Activated naive CD4-positive, alpha-beta T cell treated with anti-CD3 and anti-CD28 coated beads for 36 hours (primary cell): ENCODE measurements at places on chromosomes 11 and 22.

DNA sequence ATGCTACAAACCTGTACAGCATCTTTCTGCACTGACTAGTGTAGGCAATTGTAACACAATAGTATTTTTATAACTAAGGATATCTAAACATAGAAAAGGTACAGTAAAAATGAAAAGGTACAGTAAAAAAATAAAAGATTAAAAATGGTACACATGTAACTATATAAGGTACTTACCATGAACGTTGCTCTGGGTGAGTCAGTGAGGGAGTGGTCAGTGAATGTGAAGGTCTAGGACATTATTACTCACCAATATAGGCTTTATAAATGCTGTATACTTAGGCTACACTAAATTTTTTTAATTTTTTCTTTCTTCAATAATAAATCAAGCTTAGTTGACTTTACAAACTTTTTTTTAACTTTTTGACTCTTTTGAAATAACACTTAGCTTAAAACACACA lies 59.9 kb downstream of the EIF3M start:
- DNase-seq, result no peak

GRCh38 chr11:12182302-12182675 lies 71.9 kb downstream of the MICAL2 start:
- no peak for DNase-seq

DNA sequence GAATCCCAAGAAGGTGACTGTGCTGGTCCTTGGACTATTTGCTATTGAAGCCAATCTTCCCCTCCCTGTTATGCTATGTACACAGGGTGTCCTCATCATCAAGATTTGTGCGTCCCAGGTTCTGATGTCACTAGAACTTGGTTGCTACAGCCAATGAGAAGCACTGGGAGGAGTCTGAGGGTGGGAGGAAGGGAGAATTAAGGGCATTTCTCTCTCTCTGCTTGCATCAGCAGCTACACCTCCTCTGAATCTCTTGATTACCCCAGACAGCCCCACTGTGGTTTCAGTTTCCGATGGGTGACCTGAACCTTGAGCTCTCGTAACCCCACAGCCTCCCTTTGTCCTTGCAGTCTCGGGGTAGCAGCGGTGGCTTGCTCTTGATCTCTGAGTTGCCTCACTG lies 212.4 kb upstream of the SESN3 start:
- DNase-seq, result peak; percentile 30

DNA sequence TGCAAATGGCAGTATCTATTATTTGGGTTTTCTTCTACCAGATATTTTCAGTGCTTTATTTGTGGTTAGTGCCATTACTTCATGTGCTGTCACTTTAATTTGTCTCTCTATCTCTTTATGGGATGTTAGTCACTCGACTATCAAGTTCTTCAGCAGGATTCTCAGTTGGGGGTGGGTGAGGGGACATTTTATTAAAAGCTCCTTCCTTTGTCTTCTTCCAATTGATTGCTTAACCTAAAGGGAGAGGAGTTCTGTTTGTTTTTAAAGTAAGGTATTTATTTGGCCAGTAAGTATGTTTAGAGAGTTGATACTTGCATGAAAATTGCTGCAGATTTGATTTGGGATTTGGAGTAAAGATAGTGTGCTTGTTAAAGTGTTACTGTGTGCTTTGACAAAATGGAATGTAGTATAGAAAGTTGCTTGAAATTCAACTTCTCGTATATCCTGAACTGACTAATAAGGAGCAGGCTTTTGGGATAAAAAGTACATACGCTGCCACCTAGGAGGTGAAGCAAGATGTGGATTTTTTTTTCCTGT lies 10.3 kb downstream of the YAP1 start:
- no peak for DNase-seq

DNA sequence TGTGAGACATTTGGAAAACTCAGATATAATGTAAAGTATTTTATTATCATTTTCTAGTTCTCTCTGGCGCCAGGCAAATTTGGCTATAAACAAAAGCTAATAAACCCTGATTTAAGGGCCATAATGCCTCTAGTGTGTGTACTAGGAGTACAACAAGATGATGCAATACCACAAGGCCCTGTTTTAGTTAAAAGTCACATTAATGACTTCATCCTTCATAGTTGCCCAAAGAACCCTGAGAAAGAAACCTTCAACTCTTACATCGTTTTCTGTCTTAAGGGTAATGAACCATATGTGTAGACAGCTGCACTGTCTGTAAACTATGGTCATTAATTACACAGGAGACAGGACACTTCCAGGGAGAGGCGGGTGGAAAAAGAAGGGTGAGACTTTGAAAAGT lies 538.4 kb downstream of the FAM181B start:
- no peak for DNase-seq

DNA sequence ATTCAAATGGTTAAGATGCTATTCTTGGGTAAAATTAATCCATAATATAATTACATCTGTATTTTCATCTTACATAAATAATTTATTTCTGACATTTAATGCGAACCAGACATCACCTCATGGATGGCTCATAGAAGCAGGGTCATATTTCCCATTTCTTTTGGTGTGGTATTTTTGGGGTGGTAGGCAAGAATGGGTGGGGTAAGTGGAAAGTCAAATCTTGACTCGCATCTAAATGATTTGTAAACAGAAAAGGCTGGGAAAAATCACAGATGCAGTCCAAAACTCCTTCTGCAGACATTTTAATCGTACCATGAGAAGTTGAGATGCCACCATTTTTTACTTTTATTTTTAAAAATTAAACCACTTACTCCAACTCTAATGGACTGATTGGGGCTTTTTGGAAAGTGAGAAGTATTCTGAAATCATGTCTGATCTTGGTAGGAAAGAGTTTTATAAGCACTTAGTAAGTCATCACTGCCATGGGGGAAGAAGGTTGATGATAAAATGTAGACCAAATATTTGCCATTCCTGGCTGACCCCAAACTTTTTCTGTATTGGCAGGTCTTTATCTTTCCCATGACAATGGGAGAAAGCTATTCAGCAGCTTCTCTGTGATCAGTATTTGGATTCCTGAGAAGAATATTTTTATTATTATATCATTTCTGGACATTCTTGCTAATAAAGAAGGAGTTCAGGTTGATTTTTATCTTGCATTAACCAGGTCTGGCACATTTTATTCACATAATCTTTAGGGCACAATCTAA lies 47.2 kb upstream of the BLID start:
- DNase-seq, result no peak

DNA sequence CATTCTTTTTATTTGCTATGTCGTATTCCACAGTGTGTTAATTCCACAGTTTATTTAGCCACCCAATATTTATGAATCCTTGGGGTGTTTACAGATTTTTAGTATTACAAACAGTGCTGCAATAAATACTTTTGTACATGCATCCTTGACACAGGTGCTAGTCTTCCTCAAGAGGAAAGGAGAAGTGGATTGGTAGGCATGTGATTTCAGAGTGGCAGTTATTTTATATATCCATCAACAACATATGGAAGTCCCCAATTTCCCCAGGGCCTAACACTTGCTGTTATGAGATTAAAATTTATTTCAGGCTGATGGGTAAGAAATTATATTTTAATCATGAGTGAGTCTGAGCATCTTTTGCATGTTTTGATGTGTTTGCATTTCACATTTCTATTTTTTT lies 17.9 kb downstream of the TRIM44 start:
- no peak for DNase-seq

DNA sequence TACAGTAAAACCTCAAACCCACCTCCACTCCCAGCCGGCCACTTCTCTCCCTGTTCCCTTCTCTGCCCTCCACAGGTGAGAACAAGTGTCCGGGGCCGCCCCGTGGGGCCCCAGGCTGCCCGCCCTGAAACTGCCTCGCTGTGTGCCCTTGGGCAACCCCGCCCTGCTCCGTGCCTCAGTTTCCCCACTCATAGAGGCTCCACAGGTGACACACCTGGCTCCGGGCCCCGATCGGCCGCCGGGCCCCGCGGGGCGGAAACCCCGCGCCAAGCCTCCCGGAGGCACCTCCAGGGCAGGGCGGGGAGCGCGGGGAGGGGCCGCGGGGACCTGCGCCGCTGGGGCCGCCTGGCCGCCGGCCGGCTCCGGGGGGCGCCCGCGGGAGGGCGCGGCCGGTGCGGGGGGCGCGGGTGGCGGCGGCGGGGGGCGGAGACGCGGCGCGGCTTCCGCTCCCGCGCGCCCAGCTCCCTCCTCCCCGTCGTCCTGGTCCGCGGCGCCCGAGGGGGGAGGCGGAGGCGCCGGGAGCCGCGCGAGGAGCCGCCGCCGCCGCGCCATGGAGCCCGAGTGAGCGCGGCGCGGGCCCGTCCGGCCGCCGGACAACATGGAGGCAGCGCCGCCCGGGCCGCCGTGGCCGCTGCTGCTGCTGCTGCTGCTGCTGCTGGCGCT lies at the start of gene LRP5:
Gene LRP5 (plus strand): TSS at position 475 of the 663 bp plus-strand sequence. CDS start 124 bp downstream, at position 599.
- DNase-seq, result no peak

DNA sequence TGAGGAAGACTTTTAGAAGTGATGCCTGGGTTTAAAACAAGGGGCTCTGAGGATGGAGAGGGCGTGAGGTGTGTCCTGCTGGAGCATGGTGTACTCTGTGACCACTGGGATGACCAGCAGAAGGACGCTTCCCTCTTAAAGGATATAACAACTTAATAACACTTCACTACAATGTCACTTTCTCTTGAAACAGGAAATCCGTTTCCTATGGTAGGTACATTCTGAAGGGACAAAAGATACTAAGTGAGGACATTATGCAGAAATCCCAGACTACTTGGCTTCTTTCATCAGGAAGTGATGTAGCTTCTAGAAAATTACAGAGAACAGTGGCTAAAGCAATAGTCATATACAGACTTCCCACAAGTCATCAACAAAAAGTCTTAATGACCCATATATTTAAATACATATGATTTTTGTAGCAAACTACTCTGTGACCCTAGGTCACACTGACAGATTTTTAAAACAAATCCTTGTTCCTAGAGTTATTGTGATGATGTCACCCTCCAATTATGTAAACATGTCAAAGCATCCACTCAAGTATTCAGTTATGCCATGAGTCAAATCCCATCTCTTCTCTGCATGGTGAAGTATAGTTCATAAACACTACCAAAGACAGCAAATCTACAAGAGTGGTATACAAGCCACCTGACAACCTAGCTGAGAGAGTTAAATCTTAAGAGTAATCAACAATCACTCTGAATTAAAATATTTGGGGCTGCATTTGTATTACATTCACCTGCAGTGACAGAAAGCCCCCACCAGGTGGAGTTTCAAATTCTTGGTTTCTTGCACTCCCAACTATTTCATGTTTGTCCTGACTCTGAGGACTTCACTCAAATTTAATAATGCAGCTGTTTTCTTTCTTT lies 32.8 kb downstream of the PITPNB start:
- peak; percentile 59 for DNase-seq

DNA sequence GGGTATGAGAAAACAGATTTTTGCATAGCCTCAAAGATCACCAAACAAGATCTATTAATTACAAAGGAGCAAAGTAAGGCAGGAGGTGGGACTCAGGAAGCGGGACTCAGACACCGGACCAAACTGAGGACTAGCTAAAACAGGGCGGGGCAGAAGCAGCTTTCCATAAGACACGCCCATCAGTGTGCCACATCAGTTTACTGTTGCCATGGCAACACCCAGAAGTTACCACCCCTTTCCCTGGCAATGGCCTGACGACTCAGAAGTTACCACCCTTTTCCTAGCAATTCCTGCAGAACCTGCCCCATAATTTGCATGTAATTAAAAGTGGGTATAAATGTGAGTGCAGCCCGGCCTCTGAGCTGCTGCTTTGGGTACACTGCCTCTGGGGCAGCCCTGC lies 173.9 kb downstream of the SHANK2 start:
- DNase-seq, result no peak

- no peak for DNase-seq
Observed at GRCh38 chr11:112760396-112761059, 200.7 kb upstream of the NCAM1 start.

GRCh38 chr11:1772270-1773130 lies 8.8 kb upstream of the CTSD start:
- DNase-seq, result peak; percentile 73

DNA sequence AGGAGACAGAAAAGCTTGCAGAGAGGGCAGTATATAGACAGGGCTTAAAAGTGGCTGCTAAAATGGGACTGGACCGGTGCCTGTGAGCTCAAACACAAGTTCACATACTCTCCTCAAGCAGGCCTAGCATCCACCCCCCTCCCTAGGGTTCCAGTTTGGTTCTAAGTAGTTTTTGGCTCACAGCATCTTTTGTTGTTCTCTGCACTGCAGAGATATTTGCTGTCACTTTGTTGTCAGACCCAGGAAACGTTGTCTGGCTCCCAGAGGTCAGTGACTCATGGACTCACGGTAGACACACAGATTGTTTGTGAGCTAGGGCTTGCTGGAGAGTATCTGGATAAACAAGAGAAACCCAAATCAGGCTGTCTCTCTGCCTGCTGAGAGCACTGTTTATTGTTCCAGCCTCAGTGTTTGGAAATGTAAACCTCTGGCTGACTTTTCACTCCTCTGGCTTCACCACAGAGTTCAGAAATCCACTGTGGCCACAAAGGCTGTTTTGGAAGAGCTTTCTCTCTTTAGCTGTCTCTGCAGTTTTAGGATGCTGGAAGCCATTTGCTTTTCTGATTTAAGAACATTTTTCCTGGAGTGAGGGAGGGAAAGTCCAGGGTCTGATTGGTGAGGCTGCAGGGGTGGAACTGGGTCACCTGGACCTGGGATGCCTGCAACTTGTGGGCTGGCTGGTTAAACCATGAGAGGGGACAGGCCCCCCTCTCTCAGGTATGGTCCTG lies 303.7 kb upstream of the PLET1 start:
- no peak for DNase-seq

- no peak for DNase-seq
Observed at GRCh38 chr11:130945896-130946295, 29.6 kb upstream of the SNX19 start.

DNA sequence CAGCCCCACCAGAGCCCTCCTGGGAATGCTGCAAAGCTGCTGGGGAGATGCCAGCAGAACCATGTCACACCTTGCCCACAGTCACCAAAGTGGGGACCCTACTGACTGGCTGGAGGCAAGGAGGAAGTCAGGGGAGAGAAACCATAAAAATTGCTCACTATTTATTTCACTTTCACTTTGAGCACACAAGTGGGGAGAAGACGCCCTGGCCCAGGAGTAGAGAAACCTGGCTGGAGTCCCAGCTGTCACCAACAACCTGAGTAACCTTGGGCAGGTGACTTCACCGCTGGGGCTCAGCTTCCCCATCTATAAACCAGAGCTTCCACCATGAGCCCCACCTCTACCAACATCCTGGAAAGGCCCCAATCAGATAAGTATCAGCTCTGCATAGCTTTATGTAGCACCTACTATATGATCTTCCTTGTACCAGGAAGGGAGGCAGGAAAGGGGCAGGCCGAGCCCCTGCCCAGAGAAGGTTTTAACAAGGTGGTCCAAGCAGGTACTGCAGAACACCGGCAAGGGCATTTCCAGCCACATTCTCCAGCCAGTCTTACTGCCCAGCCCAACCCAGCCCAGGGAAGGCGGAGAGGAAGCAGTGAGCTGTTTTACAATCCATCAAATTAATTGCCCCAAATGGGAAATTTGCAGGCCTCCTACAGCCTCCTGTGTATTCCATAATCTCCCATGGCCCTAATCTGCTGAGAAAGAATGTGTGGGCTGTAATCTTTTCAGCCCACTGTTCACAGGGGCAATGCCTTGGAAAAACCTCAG lies 27.6 kb downstream of the PLEKHA7 start:
- peak; percentile 82 for DNase-seq
